ENCODE measurements at places on chromosomes 7 and 10.

DNA sequence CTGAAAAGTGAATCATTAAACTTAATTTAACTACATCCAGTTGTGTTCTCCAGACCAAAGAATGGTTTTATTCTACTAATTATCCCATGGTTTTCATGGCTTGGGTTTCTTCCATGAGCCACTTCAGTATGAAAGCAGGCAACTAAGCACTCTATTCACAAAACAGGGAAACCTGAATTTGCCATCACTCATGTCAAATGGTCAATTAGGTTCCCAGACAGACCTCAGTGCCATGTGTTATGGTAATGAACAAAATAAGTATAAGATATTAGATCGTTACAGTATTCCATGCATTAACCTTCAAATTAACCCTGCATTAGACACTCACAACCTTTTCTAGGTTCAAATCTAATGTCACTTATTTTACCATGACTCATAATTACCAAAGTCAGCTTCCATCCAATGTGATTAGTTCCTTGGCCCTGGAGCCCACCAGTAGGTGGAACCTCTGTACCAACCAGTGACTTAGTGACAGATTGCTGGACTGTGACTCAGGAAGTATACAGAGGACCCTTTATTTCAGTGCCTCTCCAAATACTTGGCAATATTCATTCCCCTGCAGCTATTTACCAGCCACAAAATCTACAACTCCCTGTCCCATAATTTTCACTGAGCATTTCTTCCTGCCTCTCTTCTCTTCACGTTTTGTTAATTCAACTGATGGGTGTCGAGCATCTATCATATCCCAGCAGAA, 1270.2 kb upstream of the SORCS1 start:
- no peak for DNase-seq

- DNase-seq: no peak
Measured at GRCh38 chr7:92820191-92820590, 16.2 kb downstream of the CDK6 start.

- DNase-seq: no peak
Measured at GRCh38 chr7:24913801-24914464, 66.0 kb downstream of the OSBPL3 start.

DNA sequence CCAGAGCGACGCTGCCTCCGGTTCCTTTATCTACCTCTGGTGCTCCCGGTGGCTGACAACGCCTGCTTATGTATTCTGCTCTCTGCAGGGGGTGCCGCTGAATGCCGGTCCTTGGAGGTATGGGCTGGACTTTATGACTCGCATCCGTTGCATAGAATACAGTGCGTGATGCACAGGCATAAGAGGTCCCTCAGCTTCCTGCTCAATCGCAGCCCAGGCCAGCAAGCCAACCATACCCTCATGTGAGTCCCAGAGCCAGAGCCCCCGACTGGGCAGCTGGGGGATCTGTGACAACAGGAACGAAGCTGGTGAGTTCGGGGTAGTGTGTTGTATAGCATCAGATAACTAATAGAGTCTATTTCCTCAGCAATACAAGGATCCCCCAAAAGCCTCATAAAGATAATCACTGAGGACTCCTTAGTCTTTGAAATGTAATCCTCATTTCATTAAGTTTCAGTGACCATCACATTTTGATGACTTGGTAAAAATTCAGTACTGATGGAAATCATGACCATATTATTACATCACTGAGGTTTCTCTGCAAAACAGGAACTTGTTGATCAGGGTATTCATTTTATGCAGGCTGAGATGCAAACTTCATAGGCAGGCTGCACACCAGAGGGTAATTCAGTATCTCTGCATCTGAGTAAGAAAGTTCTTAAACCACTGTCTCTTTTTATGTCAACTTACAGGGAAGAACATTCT, 607.8 kb downstream of the PTPRN2 start:
- DNase-seq: no peak

DNA sequence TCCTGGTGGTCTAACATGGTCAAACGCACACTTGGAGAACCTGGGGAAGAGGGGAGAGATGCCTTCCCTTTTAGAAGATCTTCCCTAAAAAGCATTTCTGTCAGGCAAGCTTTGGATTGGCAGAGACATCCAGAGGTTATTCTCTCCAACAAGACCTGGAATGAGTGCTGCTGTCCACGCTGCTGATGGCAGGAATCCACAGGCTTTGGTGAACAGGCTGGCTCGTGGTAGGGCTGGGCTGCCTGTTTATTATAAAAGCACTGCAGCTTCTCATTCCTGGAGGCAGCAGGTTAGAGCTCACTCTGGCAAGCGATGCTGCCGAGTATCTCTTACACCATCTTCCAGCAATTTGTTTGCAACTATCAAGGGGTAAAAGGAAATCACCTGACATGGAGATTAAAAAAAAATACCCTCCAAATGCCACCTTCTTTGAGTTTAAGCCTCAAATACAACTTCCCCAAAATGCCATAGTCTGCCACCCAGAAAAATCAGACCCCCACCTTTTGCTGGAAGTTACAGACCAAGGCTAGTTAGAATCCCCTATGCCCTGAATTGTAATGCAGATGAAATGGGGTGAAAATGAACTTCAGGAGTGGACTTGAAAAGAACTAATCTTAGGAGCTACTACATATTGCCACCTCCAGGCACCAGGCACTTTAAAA, 152.1 kb upstream of the KMT2E start:
- no peak for DNase-seq

- DNase-seq: no peak
Measured at GRCh38 chr10:44411251-44411650, 26.4 kb upstream of the CXCL12 start.

DNA sequence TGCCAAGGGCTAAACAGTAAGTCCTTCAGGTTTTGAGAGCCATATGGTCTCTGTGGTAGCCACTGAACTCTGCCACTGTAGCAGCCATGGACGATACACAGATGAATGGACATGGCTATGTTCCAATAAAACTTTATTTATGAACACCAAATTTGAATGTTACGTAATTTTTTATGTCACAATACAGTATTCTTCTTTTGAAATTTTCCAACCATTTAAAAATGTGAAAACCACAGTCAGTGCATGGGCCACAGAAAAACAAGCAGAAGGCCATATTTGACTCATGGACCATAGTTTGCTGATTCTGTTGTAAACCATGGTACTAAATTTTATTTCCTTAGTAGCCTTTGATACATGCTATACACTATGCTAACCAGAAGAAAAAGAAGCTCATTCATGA, 361.8 kb downstream of the MAGI2 start:
- peak; percentile 27 for DNase-seq

GRCh38 chr7:271266-272107, 18.5 kb upstream of the FOXL3 start:
- no peak for DNase-seq

DNA sequence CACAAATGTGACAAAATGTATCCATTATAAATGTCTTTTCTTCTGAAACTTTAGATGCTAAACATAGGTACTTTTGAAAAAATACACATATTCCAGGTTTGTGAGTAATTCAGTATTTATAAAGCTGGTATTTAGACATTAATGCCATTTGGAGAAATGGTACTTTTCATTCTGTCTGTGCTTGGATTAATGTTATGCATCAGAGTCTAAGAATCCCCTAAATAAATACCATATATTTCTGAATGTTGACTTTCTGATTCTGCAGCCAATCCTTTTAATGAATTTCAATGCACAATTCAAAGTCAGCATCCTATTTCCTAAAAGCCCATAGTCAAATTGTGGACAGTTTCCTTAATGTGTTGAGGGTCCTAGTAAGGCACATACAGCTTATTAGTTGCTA, 145.0 kb downstream of the DKK1 start:
- DNase-seq: no peak
